ENCODE measurements at places on chromosomes 5 and 9.
A peak's percentile ranks its signal among the peaks of the same experiment; 100 is the strongest.

DNA sequence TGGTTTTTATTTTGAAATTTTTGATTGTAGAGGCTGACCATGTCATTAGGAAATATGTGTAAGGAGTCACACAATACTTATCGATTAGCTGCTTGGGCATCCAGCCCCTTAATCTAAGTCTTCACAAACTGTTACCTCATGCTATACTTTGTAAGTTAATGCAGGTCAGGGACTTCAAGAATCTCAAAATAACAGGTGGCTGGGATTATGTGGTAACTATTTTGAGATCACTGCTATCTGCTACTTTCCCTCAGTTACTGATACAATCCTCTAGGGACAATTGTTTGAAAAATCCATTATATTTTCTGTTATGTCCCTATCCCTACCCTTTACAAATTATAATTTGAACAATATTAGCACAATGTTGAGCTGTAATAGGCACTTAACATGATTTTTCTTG, 21.7 kb downstream of the FTMT start:
- DNase-seq: no peak

GRCh38 chr9:117574099-117574498, 130.1 kb upstream of the TLR4 start:
- DNase-seq: no peak

DNA sequence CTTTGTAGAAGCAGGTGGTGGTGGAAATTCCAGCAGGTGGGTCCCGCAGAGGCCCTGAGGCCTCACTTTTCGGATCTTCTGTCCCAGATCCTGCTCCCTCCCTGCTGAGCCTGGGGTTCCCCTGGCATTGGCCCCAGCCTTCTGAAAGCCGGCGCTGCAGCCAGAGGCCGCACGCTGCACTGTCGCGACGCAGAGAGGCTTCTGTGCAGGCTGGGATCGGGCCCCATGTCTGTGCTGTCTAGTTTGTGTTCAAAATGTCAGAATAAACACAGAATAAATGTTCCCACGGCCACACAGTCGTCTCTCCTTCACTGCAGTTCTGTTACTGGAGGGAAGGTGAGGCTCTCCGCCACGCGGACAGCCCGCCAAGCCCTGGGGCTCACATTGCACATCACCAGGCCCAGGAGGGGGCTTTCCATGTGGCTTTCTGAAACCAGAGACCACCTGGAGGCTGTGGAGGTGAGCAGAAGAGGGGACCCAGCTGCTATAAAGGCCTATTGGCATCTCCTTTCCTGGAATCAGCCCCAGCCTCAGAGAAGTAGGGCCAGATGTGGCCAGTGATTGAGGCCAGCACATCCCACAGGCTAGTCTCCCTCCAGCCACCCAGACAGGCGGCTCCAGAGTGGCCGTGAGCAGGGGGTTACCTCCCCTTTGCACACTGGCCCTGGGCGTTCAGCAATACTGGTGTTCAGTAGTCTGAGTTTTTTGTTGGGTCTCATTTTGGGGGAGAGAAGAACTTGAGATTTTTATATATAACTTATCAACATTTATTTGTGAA, 46.5 kb downstream of the USP20 start:
- DNase-seq: no peak

DNA sequence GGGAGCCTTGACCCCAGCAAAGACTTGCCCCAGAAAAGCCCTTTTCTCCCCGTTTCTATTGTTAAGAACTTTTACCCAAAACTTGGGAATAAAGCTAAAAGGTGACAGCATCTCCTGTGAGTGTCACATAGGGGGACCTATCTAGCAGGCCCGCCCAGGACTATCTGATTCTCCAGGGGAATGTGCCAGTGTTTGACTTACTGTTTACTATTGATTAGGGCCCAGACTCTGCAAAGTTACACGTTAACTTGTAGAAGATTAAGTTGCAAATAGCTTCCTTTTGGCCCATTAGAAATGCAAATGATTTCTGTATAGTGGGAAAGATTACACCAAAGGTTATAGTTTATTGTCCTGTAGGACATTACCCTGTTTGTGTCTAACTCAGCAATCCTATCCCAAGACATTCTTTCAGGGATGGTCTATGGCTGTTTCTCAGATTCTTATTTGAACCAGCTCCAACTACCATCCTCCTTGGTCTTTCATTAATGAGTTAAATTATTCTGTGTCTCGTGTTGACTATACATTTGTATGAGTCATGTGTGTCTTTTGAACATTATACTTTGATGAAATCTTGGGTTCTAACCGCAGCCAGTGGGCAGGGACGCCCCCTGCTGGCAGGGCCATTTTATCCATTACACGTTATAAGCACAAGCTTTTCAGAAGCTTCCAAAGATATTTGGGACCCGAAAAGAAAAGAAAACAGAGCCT, 60.7 kb downstream of the HRH2 start:
- peak; percentile 68 for DNase-seq

DNA sequence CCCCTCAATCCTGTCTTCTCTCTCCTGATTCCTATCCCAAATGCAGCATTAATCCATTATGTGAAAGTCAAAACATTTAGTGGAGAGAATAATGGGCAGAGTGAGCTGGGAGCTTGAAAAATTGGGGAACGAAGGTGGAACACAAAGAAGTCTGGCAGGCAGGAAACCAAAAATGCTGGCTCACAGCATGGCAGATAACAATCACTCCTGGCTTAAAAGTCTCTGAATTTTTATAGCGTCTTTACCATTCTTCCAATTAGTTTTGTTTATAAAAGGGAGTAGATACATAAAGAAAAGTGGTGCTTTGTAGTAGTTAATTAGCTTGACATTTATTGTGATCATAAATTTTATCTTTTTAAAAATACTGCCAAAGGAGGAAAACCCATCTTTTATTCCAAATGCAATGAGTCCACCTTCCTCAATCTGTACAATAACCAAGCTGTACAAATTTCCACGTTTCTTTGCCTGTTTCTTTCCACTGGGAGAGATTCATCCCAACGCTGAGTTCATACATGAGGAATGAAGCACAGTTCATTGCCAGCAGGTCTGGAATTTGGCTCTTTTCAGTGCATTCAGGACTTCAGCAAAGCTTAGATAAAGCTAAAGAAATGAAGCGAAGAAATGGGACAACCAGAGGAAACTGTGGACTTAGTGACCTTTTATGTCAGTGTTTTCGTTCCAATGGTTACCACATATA, 174.7 kb downstream of the HMHB1 start:
- DNase-seq: no peak

GRCh38 chr5:110072651-110073050, 382.9 kb downstream of the MAN2A1 start:
- no peak for DNase-seq

DNA sequence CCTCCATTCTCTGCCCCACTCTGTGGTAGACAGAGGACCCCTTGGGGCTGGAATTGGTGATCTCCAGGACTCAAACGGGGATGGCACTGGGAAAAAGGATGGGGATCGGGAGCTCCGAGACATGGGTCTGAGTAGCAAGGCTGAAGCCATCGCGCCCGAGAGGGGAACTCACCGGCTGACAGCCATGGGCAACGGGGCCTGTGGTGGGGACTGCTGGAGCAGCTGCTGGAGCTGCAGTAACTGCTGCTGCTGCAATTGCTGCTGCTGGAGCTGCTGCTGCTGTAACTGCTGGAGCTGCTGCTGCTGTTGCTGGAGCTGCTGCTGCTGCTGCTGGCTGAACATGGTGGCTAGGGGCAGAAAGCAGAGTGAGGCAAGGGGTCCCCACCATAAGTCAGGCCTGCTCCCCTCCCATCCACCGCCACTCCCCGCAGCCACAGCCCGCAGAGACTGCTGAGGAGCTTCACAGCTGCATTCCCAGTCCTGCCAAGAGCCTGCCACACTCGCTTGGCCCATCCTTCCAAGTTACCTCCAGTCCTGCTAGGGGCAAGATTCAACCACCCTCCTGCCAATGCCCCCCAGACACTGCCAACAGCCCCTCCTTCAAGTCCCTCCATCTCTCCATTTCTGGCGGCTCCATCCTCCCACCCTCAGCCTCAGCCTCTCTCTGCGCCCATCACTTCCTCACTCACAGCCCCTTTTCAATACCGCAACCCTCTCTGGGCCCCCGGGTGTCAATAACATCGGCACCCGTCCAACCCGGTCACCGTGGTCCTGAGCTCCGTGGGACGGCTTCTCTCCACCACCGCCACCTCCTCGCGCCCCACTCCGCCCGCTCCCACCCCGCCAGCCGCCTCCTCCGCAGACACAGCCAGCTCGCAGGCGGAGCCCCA, 611 bp downstream of the CIZ1 start:
- DNase-seq: no peak

- DNase-seq: no peak
Measured at GRCh38 chr5:136235321-136235720, 42.4 kb upstream of the SMIM32 start.

GRCh38 chr5:606526-607399, 5.4 kb upstream of the CEP72 start:
- no peak for DNase-seq

DNA sequence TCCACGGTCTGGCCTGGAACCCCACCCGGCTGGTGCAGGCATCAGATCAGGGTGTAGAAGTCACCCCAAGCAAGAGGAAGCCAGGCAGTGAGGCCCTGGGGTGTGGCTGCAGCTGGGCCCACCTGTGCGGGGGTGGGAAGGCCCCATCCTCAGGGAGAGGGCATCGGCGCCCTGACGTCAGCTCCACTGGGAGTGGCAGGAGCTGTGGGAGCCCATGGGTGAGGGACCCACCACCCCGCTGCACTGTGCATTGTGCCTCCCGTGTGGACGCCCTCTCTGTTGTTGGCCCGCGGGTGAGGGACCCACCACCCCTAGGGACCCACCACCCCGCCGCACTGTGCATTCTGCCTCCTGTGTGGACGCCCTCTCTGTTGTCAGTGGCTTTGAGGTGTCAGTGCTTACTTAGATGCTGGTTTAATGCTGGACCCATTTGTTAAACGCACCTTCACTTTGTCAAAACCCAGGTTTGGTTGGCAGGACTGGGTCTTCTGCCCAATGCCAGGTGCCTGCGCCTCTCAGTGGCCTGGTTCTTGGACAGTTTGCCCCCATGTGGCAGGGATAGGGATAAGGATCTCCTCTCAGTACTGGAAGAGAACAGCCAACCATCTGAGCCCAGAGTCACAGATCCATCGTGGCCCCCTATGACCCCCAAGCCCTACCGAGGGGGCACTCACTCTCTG, 6.9 kb upstream of the EXOC3 start:
- DNase-seq: no peak

GRCh38 chr9:111975709-111976108, 79.1 kb downstream of the UGCG start:
- no peak for DNase-seq

- no peak for DNase-seq
Measured at GRCh38 chr5:83124593-83124992, 47.2 kb downstream of the XRCC4 start.

- no peak for DNase-seq
Measured at GRCh38 chr5:158589939-158590338, 509.8 kb downstream of the EBF1 start.

DNA sequence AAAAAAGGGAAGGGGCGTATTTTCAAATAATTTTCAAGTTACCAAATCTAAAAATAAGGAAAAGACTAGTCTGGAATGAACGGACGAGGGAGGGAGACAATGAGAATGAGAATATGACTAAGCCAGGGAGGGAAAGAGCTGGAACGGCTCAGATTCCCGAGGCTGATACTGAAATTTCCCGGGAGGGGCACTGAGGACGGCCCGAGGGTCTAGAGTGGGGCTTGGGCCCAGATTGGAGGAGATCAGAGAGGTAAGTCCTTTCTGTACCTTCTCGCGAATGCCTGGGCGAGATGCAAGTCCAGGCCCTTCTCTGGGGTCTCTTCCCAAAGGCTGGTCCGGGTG, 3.4 kb upstream of the CCIN start:
- DNase-seq: no peak

- DNase-seq: no peak
Measured at GRCh38 chr9:4814913-4815312, 22.2 kb downstream of the RCL1 start.

DNA sequence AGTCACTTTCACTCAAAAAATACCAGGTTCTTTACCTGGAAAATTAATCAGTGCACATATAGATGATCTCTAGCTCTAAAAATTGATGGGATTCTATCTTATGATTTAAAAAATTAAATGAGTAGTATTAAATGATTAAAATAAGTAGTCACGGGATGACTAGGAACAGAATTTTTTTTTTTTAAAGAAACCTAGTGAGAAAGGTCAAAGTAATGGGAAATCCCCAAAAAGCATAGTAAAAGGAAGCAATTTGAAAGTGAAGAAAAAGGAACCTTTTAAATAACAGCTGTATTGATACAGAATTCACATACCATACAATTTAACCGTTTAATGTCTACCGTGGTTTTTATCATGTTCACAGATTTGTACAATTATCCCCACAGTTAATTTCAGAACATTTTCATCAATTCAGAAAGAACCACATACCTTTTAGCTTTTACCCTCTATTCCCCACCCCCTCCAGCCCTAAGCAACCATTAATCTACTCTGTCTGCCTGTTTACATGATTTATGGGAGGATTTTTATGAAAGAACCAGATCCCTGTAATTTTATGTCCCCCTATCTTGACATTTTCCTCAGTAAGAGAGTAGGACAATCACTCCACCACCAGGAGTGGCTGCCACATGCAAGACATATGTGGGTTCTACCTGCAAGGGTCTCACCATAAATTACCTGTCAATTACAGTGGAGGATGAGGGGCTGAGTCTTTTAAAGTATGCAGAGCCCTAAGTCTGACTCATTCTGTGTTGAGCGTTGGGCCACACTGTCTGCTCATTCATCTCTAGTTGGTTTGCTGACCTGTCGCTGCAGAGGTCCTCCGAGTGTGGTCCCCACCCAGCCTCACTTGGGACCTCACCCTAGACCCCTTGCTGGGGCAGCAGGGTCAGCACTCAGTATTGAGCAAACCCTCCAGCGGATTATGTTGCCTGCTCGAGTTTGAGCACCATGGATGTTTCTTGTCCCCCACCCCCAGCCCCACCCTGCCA, 16.0 kb downstream of the ANKRD33B start:
- DNase-seq: no peak

DNA sequence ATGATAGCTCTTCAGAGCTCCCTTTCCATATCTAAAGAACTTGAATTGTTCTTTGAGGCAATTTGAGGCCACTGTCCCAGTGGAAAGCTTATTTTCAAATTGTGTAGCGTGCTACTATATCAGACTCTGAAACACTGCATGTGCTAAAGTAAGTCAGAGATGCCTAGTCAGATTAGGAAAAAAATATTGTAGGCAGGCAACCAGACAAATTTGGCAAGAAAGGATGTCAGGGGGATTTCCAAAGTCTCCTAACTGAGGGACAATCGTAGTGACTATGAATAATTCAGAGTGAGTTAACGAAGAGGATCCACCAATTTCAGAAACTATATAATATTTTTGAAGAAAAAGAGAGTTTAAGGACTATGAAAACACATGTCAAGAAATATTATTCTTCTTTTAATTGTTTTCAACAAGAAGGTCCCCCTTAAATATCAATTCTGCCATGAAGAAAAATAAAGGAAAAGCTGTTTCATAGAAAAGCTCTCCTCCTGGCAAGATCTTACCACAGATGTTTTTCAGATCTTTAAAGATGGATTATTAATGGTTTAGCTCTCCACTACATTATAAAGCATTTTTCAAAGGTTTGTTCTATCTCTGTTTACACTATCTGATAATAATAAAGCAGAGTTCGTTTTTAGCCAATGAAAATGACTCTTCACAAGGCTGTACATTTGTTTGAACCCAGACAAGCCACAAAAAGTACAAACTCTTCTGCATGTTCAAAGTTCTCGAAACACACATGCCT, 273.5 kb upstream of the PTGER4 start:
- no peak for DNase-seq

- no peak for DNase-seq
Measured at GRCh38 chr5:122421374-122422079, 109.5 kb downstream of the SNCAIP start.

All from stimulated activated effector memory CD8-positive, alpha-beta T cell treated with anti-CD3 and anti-CD28 coated beads, Interleukin-12 subunit alpha, Interleukin-12 subunit beta, amount 100 ng/mL, for 72 hours (primary cell).